A549 treated with CpdA at 1 μM for 4 hours (cell line): ENCODE measurements at places on chromosomes 2 and 18. TPM values are rescaled to one million over a fixed set of nuclear protein-coding genes. Genes with fewer than 3 reads are reported as not detected.

The C2orf72 gene
- total RNA-seq = 4.5 to 7.6 TPM (median 6.1 TPM) in 5 replicates

The SLC16A14 gene
- total RNA-seq = 0.83 to 1.5 TPM (median 1.2 TPM) in 5 replicates

The ARHGAP28 gene
- total RNA-seq = 0.03 to 0.11 TPM in 2 of 5 replicates, not detected in the others

The PRKAG3 gene
- total RNA-seq = not detected in 5 replicates

The C1QL2 gene
- total RNA-seq = 0.09 to 0.18 TPM (median 0.11 TPM) in 4 of 5 replicates, not detected in the other

The AMER3 gene
- not detected in 5 replicates for total RNA-seq

The MTX2 gene
- 43.9 to 50.9 TPM (median 44.9 TPM) in 5 replicates for total RNA-seq

The PTPRM gene
- 28.0 to 35.0 TPM (median 30.4 TPM) in 5 replicates for total RNA-seq

The TTN gene
- under 0.01 to 0.03 TPM (median 0.01 TPM) in 4 of 5 replicates, not detected in the other for total RNA-seq

The TMEM163 gene
- total RNA-seq = 0.07 to 0.12 TPM (median 0.07 TPM) in 3 of 5 replicates, not detected in the others

The MAL gene
- 0.10 to 0.14 TPM in 2 of 5 replicates, not detected in the others for total RNA-seq

The FOXI3 gene
- total RNA-seq = not detected in 5 replicates

The MARCO gene
- 0.09 to 0.11 TPM in 2 of 5 replicates, not detected in the others for total RNA-seq

The CNGA3 gene
- total RNA-seq = not detected in 5 replicates

The OTX1 gene
- 2.7 to 4.9 TPM (median 3.5 TPM) in 5 replicates for total RNA-seq

The AFF3 gene
- total RNA-seq = 0.01 to 0.11 TPM (median 0.02 TPM) in 3 of 5 replicates, not detected in the others

The BOK gene
- 21.8 to 34.1 TPM (median 29.4 TPM) in 5 replicates for total RNA-seq

The ST6GAL2 gene
- total RNA-seq = 18.8 to 31.5 TPM (median 19.4 TPM) in 5 replicates

The MYO3B gene
- total RNA-seq = not detected in 5 replicates

The SERPINB3 gene
- 0.09 to 0.26 TPM (median 0.17 TPM) in 4 of 5 replicates, not detected in the other for total RNA-seq

The MRPL33 gene
- 292 to 519 TPM (median 317 TPM) in 5 replicates for total RNA-seq

The SAG gene
- not detected in 5 replicates for total RNA-seq

The SH3BP4 gene
- total RNA-seq = 28.9 to 32.0 TPM (median 29.7 TPM) in 5 replicates

The FAP gene
- total RNA-seq = 0.12 TPM in 1 of 5 replicates, not detected in the others

The STRADB gene
- 17.5 to 25.7 TPM (median 22.6 TPM) in 5 replicates for total RNA-seq
